ENCODE measurements at places on chromosomes 12 and 14.

DNA sequence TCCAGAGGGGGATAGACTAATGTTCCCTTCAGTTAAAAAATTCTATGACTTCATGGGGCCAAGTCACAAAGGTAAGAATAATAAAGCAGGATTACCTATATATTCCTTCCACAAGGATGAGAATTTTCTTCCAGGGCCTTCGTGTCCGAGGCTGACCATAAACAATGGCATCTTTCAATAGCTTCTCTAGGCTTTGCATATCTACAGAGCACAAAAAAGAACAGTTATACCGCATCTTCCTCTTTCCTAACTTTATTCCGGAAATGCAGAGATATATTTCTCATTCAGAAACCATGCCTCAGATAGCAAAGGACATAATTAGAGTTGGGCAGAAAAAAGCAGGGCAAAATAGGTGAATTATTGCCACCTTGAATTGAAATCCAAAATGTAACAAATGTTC lies 58.3 kb upstream of the ISM2 start:
- DNase-seq: peak; percentile 81

GRCh38 chr12:569091-569676 lies 94.1 kb downstream of the NINJ2 start:
- DNase-seq: no peak

DNA sequence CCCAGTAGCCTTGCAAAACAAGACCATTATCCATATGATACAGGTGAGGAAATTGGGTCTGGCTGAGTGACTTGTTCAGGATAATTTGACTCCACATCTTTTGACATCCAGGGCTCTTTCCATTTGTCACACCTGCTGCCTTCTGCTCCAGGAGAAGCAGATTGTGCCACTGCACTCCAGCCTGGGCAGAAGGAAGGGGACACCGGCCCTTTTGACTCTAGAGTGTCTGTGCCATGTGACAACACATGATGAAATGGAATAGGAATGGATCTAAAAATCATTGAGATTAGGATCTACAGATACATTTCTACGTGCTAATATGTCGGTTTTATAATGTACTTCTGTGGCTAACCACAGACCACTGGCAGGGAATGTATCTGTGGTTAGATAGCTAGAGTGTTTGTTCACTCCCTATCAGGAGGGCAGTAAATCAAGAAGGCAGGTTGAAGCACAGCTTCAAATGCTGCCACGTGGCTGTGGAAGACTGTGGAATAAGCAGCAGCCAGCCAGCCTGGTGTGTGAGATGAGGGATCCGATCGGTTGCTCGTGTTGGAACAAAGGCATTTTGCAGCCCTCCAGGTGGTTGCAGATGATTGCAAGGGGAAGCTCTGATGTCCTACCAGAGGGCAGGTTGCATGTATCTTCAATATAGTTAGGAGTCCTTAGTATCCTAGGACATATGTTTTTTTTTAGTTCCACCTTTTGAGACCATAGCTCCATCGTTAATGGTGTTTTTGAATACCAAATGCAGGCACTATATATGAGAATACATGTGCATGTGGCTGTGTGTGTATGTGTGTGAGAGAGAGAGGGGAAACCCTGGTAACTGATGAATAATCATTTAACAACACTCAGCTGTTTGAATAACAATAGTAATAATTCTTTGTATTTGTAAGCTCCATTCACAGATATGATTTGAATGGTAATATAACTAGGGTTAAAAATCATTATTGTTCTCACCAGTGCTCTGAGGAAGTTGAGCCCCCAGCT lies 28.6 kb downstream of the EML1 start:
- DNase-seq: peak; percentile 39

GRCh38 chr14:67577909-67578749 lies 21.9 kb downstream of the PIGH start:
- DNase-seq: no peak

DNA sequence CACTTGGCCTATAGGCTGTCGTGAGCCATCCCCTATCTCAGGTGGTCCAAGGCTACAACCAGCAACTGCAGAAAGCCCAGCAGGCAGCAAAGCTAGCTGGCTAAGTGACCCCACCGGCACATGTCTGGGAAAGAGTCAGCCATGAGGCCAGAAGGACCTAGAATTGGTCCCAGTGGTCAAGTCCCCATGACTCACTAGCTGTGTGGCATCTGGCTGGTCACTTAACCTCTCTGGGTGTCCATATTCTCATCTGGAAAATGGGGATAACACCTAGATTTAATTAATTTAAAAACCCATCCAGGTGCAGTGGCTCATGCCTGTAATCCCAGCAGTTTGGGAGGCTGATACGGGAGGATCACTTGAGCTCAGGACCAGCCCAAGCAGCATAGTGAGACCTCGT lies 37.6 kb downstream of the SYNE3 start:
- no peak for DNase-seq

DNA sequence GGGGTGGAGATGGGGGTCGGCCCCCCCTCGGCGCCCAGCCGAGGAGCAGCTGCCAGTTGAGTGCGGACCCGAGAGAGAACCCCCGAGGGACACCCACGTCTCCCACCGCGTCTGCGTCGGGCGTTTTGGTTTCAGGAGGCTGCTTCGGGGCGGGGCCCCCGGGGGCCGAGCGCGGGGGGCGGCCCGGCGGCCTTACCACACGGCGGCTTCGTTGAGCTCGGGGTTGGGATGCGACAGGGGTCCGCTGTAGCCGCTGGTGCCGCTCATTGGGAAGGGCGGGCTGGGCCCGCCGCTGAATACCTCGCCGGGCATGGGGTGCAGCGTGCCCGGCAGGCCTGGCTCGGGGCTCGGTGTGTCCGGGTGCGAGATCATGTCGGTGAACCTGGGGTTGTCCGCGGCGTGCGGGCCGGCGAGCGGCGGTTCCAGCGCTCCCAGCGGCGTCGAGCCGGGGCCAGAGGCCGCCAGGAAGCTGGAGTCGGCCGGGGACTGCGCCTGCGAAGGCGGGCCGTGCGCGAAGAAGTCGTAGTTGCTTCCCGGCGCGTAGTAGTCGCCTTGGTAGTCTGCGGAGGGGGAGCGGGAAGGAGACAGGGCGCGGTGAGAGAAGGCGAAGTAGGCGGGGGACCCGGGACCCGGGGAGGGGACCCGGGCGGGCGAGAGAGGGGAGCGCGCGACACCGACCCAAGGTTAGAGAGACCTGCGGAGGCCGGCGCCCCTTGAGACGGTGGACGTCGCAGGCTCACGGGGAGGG lies 8.5 kb downstream of the LHX5 start:
- no peak for DNase-seq

- peak; percentile 79 for DNase-seq
Observed at GRCh38 chr12:89493670-89494302, 30.8 kb downstream of the GALNT4 start.

- DNase-seq: no peak
Observed at GRCh38 chr14:85533023-85533860, 3.3 kb downstream of the FLRT2 start.

GRCh38 chr12:42812086-42812485 lies 222.5 kb upstream of the PRICKLE1 start:
- DNase-seq: no peak

GRCh38 chr12:85448548-85449139 lies 168.6 kb downstream of the ALX1 start:
- no peak for DNase-seq

GRCh38 chr12:39440101-39440500 lies 2.8 kb downstream of the KIF21A start:
- DNase-seq: no peak

GRCh38 chr12:27537855-27538675 lies 14.1 kb downstream of the PPFIBP1 start:
- no peak for DNase-seq

DNA sequence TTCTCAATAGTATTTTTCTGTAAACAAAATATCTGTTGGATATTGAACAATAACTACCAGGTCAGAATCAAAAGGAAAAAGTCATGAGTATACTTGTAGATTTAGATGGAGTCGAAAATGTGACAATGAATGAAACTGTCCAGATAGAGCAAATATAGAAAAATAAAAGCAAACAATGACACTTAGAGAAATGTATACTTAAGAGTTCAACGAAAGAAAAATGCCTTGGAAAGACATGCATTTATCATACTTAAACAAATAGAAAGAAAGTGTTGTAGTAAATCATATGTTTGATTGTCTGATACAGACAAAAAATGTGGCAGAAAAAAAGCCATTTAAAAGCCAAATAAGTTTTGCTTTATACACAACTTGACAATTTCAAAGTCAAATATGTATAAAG lies 571.2 kb upstream of the MGAT4C start:
- no peak for DNase-seq

- DNase-seq: no peak
Observed at GRCh38 chr14:96410119-96410518, 18.2 kb downstream of the AK7 start.

GRCh38 chr12:106249411-106250135 lies 1.8 kb upstream of the CKAP4 start:
- no peak for DNase-seq

DNA sequence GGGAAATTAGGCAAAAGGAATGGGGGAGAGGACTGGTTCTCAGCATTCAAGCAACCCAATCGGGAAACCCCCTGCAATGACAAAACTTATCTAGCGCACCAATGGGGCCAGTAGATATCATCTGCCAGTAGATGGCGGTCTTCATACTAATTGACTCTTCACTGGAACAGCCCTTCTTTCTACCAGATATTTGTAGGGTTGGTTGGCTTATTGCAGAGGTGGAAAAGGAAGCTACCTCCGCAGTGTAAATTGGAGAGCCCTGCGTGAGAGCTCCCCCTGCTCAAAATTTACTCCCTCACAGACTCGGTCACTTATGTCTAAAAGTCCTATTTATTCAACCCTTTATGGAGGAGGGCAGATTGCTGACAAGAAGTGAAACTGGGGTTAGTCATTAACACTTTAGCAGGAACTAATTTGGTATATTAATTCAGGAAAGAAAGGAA lies 166.1 kb upstream of the CCND2 start:
- peak; percentile 76 for DNase-seq

GRCh38 chr12:99981639-99982190 lies 3.0 kb downstream of the ANKS1B start:
- DNase-seq: no peak

DNA sequence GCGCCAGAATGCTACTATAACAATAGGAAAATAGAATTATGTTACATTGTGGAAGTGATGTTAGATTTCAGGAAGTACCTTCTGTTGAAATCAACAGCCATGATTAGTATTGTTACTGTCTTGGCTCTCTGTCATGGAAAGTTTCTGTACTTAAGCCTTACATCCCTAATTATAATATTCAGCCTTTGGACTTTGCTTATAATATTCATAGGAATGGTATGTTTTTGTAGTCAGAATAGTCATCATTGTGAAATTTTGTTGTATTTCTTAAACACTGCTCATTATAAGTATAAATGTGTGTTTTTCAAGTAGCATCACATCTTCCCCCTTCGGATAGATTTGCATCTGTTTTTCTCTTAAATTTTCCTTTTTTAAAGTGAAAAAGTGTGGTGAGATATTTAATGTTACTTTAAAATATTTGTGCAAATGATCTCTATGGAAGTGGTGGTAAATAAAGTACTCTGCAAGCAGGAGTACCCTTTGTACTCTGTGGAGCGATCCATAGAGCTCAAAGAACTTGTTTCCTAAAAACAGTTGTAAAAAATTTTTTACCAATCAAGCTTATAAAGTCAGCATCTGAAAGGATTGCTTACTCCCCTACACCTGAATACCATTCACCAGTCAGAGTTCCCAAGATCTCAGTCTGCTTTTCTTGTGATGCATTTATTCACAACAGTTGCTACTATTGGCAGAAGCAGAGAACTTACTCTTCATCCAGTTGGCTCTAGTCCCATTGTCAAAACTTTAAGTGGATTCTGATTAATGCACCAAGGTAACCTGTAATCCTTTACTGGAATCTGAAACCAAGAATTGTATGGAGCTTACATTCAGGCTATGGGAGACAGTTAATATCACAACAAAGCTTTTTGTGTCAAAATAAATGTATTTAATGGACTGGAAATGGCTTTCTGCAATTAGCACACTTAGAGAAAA lies 87.8 kb downstream of the RIC8B start:
- peak; percentile 17 for DNase-seq

- DNase-seq: no peak
Observed at GRCh38 chr12:46358791-46359666, 13.5 kb downstream of the SLC38A2 start.

GRCh38 chr12:1533602-1534304 lies 60.6 kb downstream of the FBXL14 start:
- peak; percentile 78 for DNase-seq

DNA sequence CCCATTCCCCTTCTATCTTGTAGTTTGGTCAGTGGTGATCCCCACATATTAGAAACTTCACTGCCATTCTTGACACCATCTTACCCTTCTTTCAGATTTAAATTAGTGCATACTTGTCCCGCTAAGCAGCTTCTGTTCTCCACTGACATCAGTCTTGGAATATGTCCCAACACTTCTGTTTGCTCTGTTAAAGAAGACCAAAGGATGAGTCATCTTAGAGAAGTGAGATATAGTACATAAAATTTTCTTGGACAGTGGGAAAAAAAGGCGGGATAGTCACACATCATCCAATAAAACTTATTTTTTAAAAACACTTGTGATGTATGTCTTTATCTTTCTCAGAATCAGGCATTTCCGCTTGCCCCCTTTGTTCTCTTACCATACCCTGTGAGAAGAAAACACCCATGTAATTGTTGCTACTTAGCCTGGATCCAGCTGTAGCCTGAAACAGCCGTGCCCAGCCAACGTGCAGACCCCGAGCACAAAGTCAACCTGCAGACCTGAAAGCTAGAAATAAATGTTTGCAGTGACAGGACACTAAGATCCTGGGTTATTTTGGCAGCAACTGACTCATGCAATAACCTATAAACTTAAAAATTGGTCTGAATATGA lies 100.1 kb upstream of the PDE3A start:
- DNase-seq: peak; percentile 73

GRCh38 chr14:103100281-103101121 lies 6.0 kb downstream of the EXOC3L4 start:
- no peak for DNase-seq

DNA sequence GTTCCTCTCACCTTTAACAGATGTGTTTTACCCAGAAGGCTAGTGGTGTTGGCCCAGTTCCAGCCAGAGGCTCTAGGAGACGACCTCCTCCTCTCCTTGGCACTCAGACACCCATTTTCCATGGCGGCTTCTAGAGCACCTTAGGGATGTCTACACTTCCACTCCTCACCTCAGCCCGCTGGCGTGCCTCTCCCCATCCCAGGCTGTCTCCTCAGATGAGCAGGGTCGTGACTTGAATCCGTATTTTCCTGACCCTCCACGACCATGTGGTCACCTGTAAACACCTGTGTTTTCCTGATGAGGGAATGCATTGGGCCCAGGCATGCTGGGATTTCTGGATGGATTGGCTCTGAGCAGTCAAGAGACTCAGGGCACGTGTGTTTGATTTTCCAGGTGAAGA lies 21.8 kb upstream of the RIN3 start:
- no peak for DNase-seq

DNA sequence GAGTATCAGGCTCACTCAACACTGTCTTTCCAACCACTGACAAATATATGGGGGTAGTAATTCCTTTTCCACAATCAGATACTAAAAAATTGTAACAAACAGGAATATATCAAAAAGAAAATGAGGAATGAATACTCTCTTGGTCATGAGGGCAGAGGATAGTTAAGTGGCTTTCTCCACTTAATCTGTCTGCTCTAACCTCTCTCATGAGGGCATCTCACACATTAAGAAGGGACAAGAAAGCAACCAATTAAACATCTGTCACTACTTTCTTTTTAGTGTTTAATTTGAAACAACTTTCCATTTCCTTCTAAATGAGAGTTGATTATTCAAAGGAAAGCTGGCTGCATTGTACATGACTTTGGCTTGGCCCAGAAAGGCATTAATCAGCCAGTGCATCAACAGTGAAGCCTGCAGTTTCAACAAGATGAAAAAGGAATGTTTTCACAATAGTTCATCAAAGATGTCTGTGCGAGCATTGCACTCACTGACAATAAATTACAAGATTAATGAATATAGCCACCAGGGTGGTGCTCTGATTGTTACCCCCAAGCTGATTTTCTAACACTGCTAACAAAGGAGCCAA lies 142.0 kb downstream of the SEC23A start:
- no peak for DNase-seq

Data from MV-4-11 (cell line).